ENCODE measurements at places on chromosomes 5 and 9.
A peak's percentile ranks its signal among the peaks of the same experiment; 100 is the strongest.

GRCh38 chr5:83740741-83741140 lies 20.1 kb upstream of the HAPLN1 start:
- DNase-seq = no peak

- DNase-seq = peak; percentile 83
These were observed 3.8 kb downstream of the CREB3 start for GRCh38 chr9:35736201-35736633.

DNA sequence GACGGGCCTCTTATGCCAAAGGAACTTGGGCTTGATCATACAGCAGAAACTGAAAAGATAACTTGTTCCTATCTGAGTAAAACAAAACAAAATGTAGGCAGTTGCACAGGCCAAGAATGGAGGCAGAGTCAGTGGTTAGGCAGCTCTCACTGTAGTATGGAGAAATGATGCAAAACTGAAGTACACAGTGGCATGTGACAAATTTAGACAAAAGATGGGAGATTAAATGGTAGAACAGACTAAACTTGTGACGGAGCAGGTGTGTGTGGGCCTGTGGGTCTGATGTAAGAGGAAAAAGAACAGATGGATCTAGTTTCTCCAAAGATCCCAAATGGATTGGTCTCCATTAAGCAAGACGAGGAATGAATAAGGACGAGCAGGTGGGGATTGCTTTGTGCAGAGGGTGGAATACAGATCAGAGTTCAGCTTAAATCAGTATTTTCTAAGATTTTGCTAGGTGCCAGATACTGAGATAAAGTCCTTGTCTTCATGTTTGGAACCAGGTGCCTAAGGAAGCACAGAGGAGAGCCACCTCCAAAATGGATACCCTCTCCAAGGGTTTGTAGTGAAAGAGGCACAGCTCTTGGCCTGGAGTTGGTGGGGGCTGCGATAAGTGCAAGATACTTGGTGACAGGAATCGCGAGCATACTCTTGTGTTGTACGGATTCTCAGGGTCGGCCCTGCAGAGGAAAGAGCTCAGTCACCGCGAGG lies 722 bp upstream of the DCP2 start:
- DNase-seq = no peak

DNA sequence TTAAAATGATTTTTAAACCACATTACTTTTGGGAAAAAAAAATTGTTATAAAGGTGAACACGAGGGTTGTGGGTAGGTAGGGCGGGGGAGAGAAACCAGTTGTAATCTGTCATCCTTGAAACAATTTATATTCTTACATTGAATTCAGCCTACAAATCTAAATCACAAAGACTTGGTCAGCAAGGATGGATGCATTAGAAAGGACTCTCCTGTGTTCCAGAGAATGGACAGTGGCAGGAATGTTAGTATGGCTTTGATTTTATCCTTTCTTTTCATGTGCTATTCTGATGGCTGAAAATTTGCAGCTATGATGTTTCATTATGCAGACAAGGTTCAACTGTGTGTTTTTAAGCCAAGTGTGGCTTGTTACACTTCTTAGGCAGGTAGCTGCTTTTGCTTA lies 234.7 kb downstream of the SLF1 start:
- DNase-seq = peak; percentile 45

DNA sequence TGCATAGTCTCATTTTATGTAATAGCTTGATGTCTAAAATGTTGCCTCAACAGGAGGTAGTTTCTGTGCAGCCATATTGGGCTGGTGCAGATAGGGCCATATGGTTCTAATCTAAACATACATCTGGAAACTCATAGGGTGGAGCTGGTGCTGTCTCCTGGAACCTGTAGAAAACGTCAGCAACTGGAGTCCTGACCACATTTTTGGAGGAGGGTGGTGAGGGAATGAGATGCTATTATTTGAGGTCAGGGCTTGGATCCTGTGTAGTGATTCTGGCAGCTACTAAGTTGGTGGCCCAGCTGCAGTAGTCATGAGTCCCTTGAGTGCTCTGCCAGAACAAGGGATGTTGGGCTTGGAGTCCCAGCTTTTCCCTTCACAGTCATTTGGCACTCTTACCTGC lies 14.1 kb downstream of the MAN2A1 start:
- DNase-seq = no peak

GRCh38 chr5:9467199-9468059 lies 78.4 kb downstream of the SEMA5A start:
- DNase-seq = no peak

DNA sequence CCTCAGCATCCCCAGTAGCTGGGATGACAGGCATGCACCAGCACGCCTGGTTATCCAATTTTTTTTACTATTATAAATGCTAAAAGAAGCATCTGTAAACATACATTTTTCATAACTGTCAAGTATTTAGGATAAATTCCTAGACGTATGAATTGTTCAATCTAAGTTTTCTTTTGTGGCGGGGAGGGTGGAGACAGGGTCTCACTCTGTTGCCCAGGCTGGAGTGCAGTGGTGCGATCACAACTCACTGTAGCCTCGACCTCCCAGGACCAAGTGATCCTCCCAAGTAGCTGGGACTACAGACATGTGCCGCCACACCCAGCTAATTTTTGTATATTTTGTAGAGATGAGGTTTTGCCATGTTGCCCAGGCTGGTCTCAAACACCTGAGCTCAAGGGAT lies 52.2 kb downstream of the NR6A1 start:
- DNase-seq = no peak

- DNase-seq = peak; percentile 64
These were observed 2.2 kb upstream of the SPTAN1 start for GRCh38 chr9:128550226-128550625.

GRCh38 chr5:117094114-117094815 lies 519.6 kb upstream of the SEMA6A start:
- no peak for DNase-seq

- no peak for DNase-seq
These were observed 69.7 kb downstream of the PRLR start for GRCh38 chr5:35160486-35161116.

DNA sequence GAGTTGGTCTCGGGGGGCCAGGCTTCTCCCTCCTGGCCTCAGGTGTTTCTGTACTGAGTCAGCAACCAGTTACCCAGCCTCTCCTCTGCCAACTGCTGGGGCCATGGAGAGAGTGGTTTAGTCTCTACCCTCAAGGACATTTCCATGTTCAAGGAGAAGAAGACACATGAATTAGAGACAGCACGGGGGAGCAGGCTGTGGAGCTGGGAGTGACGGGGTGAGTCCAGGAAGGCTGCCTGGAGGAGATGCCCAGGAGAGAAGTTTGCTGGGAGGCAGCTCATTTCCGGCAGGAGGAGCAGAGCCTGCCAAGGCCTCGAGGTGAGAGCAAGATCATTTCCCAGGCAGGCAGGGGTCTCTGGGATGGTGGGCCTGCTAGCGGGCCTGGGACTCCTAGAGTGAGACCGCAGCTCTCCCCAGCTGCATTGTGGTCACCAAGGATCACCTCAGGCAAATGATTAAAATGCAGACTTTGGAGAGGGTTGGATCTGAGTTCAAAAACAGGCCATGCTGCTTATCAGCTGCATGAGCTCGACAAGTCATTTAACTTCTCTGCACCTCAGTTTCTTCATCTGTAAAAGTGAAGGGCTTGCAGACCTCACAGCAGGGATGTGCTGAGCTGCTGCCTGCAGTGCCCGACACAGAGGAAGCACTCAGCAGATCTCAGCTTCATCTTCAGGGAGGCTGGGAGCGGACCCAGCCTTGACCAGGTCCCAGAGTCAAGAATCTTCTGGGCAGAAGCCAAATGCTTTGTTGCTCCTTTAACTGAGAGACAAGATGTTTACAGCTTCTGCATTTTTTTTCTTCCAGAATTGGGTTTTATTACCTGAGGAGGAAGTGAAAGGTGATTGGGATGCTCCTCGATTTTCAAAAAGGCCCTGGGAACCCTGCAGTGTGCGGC lies 35.2 kb downstream of the NEK6 start:
- no peak for DNase-seq

DNA sequence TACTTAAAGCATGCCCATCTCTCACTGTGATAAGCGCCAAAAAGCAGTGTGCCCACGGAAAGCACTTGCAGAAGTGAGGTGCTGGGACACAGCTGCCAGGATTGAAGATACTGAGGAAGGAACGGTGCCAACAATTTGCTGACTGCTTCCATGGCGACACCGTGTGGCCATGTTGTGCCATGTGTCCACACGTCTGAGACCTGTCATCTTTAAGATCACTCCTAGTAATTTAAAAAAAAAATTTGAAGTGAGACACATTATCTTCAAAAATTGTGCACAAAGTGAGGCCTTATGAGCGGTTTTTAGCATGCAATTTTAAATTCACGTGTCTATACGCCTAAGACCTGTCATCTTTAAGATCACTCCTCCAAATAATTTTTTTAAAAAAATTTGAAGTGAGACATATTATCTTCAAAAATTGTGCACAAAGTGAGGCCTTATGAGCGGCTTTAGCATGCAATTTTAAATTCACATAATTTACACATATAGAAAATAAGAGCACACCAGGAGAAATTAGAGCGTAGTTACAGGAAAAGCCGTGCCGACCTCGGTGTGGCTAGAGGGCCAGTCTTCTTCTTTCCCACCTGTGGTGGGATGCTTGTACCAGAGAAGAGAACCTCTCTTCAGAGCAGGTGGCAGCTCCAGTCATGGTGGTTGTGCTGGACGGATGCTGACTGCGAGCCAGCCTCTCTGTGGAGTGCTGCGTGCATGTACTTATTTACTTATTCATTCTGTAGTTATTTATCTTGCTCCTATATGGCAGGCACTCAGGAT lies 21.4 kb upstream of the FLT4 start:
- peak; percentile 68 for DNase-seq

DNA sequence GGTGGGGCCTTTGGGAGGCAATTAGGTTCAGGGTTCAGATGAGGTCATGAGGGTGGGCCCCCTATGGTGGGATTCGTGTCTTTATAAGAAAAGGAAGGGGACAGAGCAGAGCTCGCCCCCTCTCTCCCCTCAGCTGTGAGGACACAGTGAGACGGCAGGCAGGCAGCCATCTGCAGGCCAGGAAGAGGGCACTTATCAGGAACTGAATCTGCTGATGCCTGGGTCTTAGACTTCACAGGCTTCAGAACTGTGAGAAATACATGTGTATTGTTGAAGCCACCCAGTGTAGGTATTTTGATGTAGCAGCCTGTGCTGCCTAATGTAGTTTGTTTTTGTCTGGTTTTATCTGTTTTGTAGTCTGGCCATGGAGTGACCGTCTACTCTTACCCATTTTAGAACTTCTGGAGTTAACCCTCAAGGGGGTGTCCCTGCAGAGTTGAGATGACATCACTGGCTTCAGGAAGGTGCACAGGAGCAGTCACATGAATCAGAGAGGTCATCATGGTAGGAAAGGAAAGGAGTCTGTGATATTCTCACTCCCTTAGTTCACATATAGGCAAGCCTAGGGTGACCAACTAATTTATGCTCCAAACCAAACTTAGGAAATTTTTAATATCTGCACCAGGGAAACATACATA lies 71.0 kb downstream of the LRRC70 start:
- no peak for DNase-seq

- DNase-seq = no peak
These were observed 39.7 kb downstream of the RAPGEF6 start for GRCh38 chr5:131595088-131596033.

- no peak for DNase-seq
These were observed 2.8 kb downstream of the TUBB4B start for GRCh38 chr9:137243626-137244485.

DNA sequence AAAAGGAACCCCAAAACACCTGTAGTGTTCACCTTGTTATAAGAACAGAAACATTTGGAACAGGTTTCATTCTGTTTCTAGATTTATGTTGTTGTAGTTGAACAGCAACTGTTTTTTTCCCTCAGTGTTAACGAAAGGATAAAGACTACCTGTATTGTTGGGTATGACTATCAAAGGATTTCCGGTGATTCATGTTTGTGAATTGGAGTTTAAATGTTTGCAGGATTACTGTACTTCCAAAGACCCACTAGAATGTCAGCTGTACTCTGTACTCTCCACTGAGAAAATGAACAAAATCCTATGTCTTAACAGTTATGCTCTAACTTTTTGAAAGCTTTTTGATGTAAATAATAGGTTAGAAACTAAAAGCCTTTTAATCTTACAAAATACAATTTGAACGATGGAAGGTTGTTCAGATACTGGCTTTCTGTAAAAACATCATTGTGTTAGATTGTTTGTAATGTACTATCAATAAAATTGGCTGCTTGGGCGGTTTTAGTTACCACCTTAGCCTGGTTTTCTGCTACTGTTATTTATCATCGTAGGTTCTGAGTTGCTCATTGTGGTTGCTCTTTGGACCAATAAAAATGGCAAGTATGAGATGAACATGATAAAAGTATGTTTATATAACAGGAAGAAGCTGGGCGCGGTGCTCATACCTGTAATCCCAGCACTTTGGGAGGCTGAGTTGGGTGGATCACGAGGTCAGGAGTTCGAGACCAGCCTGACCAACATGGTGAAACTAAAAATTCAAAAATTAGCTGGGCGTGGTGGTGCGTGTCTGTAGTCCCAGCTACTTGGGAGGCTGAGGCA lies 44.1 kb downstream of the DCP2 start:
- no peak for DNase-seq

GRCh38 chr9:93809204-93809940 lies 145.8 kb downstream of the BARX1 start:
- DNase-seq = no peak

- DNase-seq = peak; percentile 11
These were observed 6.4 kb upstream of the SLC12A7 start for GRCh38 chr5:1118231-1118698.

GRCh38 chr5:10762776-10763500 lies 1.9 kb upstream of the DAP start:
- peak; percentile 9 for DNase-seq

GRCh38 chr9:115398996-115399395 lies 281.0 kb upstream of the TNC start:
- no peak for DNase-seq

- DNase-seq = peak; percentile 12
These were observed 1.9 kb upstream of the ERBIN start for GRCh38 chr5:65924366-65925043.

GRCh38 chr5:87114631-87115030 lies 153.1 kb upstream of the RASA1 start:
- DNase-seq = no peak

- DNase-seq = no peak
These were observed 291.1 kb downstream of the MLLT3 start for GRCh38 chr9:20331095-20331685.

GRCh38 chr9:77679088-77679487 lies 31.0 kb upstream of the GNA14 start:
- DNase-seq = no peak

DNA sequence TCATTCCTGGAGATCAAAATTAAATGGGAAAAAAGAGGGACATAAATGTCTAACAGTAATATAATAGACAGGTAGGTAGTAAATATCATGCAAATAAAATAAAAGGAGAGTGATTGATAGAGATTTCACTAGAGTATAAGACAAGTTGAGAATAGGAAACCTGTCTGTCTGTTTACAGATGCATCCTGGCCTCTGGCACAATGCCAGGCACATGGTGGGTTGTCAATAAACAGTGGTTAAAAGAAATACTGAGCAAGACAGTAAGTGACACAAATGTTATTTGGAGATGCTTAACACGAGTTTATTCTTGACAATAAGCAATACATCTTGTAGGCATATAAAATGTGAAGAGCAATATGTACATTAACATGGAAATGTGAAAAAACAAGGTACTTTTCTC lies 33.3 kb downstream of the RICTOR start:
- DNase-seq = no peak

- no peak for DNase-seq
These were observed 93.7 kb downstream of the OR2K2 start for GRCh38 chr9:111236332-111236731.

GRCh38 chr5:76402886-76403765 lies at the start of gene IQGAP2:
IQGAP2 (plus strand) TSS chr5:76403285; CDS start chr5:76403546, 261 bp downstream.
- peak; percentile 28 for DNase-seq

Data from G401 (cell line).